ENCODE measurements at places on chromosomes 12 and 14. TPM values are rescaled to one million over a fixed set of nuclear protein-coding genes. Genes with fewer than 3 reads are reported as not detected.

GRCh38 chr12:6961695-6962284 is 8.7 kb downstream of the PHB2 start:
- no peak for DNase-seq

Gene SLC25A47
- total RNA-seq: not detected

Gene TSPAN9
- total RNA-seq: 45.3 TPM

DNA sequence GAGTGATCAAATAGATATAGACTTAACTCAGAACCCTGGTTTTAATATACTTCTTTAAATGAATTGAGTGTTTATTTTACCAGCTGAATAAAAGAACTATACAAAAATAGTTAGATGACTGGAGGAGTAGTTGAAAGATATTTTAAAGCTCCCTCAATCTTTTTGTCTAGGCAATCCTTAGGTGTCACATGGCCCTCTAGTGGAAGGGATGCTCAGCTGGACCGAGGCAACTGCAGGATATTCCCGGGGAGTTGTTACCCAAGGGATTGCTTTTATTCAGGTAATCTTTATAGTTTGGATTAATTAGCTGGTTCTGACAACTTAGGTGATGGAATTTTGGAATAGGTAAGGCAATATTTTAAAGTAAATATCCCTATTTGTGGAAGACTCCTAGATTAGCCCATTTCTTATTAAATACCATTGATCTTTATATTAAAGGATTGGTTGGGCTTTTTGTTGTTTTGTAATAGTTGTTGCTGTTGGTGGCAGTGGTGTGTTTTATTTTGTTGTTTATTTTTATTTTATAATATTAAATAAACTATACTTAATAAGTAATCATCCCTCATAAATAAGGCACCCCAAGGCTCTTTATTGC is 57.1 kb downstream of the ZDHHC17 start:
- DNase-seq: no peak

GRCh38 chr12:114875313-114875712 is 191.3 kb upstream of the TBX3 start:
- no peak for DNase-seq

- no peak for DNase-seq
These were observed 74.8 kb downstream of the ARL6IP4 start for GRCh38 chr12:123055281-123055766.

DNA sequence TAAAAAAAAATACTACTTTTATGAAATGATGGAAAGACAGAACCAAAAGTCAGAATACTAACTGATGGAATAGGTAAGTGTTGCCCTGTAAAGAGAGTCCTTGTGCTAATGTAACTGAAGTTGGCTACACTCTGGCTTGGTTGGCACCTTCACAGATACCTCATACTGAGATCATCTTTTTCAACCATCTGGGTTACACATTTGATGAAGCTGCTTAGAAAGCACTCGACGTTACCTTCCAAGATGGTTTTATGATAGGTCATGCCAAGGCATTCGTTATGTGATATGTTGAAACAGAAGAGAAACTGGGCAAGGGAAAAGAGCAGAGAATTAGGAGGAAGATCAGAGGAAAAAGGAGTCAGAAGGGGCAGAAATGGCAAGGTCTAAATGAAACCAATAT is 203.8 kb downstream of the ADAMTS20 start:
- no peak for DNase-seq

Gene GPR65
- total RNA-seq: 0.25 TPM

DNA sequence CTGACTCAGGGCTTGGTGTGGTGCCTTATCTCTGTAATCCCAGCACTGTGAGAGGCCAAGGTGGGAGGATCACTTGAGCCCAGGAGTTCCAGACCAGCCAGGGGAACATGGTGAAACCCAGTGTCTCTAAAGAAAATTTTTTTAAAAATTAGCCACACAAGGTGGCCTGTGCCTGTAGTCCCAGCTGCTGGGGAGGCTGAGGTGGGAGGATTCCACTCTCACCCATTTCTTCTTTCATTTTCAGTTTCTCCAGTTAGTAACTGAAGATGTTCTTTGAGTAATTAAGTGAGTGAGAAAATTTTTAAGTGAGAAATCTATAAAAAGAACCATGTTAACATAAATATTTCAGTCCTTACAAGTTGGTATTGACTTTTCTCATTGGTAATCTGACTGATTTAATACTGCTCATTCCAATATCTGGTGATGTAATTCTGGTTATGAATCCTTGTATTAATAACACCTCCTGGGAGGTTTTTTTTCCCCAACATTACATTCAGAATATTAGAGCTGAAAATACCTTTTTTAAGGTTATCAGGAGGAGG is 6.1 kb downstream of the METTL3 start:
- DNase-seq: no peak

- DNase-seq: no peak
These were observed 172.7 kb downstream of the ANO6 start for GRCh38 chr12:45388545-45388944.

GRCh38 chr12:1706632-1706980 is 15.7 kb downstream of the ADIPOR2 start:
- no peak for DNase-seq

Gene SYNJ2BP
- 14.5 TPM for total RNA-seq

- no peak for DNase-seq
These were observed 104.7 kb upstream of the SLCO1B1 start for GRCh38 chr12:21026302-21026701.

Gene ENDOU
- total RNA-seq: 12.6 TPM

DNA sequence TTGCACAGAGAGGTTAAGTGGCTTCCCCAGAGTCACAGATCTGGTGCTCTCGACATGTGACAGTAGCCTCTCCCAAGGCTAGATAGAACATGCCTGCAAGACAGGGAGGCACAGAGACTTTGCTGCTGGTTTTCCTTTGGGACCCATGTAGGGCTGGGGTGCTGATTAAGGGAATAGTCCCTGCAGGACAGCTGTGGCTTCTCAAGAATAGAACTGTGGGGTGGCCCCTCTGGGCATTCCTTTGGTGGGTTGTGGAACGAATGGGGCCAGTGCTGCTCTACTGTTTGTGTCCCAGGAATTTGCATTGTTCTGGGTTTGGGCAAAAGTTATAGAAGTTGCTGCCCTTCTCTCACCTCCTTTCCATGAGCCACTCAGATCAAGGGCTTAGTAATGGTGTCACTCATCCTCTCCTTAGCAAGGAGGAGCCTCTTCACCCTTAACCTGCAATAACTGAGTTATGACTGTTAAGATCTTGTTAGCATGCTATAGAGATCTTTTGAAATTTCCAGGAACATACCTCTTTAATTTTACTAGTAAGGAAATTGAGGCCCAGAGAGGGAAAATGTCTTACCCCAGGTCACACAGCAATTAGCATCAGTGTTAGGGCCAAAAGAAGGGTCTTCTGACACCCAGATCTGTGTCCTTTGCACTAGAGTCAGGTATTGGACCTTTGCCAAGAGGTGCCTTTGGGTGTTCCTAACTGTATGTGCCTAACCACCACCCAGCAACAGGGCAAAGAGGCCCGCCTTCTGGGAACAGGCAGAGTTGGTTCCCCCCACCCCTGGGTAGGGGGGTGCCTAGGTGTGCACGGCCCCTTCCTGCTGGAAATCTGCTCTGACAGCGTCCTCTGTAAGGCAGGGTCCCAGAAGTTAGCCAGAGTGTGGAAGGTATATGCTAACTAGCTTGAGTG is 31.4 kb downstream of the CD9 start:
- no peak for DNase-seq

- peak; percentile 31 for DNase-seq
These were observed 4.1 kb upstream of the SERPINA1 start for GRCh38 chr14:94392510-94392935.

GRCh38 chr12:78494911-78495310 is 369.7 kb upstream of the SYT1 start:
- DNase-seq: no peak

DNA sequence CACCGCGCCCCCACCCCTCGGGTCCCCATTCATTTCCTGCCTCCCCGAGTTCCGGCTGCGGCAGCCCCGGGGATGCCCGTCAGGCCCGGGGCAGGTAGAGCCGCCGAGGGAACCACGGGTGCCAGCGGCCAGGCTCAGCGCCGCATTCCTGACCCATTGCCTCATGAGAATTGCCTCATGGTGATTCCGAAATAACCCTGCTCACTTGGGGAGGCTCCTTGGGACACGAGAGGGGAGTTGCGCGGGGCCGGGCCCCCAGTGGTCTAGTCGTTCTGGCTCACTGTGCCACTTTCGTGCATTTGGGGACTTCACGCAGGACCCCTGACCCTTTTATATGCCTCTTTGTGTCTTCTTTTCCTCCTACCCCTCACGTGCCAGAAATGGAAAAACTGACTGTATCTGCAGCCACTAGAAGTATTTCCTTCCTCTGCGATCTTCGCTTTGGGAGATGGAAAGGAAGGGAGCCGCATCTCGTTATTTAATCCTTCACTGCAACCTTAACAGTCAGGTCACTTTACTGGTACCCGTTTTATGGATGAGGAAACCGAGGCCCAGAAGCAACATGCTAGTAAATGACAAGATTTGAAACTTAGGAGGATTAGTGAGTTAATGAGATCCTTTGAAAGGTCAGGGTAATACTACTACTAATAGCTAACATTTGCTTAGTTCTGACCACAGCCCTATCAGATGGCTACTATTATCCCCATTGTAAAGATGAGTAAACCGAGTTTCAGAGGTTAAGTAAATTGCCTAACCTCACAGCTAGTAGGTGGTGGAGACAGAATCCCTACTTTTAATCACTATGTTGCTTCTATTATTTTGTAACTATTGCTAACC is 768 bp downstream of the PTPN11 start:
- peak; percentile 94 for DNase-seq

DNA sequence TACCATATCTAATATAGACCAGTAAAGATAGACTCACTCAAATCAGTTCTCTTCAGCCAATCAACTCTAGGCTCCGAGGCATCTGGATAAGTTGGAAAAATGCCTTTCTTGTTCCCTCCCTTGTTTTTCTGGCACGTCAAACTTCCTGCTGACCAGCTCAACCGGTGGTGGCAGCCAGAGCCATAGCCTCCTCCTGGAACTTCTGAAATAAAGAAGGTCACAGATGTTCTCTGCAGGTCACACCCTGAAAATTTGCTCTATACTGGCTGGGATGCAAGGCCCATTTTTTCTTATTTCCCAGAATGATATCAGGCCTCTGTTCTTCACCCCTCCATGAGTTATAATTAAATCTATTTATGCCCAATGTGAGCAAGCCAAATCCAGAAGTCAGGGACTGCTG is 81.9 kb downstream of the BMP4 start:
- DNase-seq: peak; percentile 49

DNA sequence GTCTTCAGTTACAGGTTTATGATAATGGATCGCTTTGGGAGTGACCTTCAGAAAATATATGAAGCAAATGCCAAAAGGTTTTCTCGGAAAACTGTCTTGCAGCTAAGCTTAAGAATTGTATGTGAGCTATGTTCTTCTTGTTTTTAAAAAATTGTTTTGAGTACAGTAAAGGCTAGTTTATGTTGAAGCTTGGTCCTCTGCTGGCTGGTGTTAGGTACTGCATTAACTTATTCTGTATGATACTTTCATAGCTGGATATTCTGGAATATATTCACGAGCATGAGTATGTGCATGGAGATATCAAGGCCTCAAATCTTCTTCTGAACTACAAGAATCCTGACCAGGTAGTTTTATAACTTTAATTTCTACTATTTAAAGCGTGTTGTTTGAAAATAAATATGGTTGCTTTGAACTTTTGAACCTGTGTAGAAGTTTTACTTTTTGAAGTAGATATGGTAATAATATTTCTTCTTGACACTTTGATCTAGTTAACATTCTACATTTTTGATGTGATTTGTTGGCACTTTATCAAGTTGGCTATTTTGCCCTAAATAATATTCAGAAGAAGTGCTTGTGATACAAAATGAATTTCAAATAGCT is 55.7 kb downstream of the VRK1 start:
- no peak for DNase-seq

- no peak for DNase-seq
These were observed 82.6 kb upstream of the HMGA2 start for GRCh38 chr12:65741656-65742017.

GRCh38 chr12:130456375-130457199 is 118.9 kb downstream of the PIWIL1 start:
- no peak for DNase-seq

- DNase-seq: no peak
These were observed 68.6 kb upstream of the RESF1 start for GRCh38 chr12:31890295-31891285.

GRCh38 chr12:89875225-89875624 is 166.6 kb upstream of the ATP2B1 start:
- no peak for DNase-seq

GRCh38 chr12:31234955-31235867 is 90.7 kb downstream of the SINHCAF start:
- no peak for DNase-seq

DNA sequence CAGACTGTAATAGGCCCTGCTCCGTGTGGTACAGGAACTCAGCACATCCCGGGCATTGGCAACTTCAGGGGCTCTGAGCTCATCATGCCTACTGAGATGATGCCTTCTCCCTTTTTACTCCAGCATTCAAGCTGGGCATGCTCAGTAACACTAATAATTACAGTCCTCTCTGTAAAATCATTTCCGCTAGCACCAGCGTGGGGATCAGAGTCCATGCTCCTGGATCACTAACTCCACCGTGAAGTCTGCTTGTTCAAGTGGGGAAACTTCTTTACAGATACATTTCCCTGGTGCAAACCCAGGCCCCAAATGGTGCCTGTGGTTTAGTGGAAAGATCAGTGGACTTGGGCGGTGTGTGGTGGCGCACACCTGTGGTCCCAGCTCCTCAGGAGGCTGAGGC is 16.7 kb downstream of the CLSTN3 start:
- DNase-seq: no peak

GRCh38 chr12:109861689-109862314 is 18.5 kb downstream of the GLTP start:
- no peak for DNase-seq

GRCh38 chr12:104022786-104023185 is 27.2 kb downstream of the GLT8D2 start:
- no peak for DNase-seq

DNA sequence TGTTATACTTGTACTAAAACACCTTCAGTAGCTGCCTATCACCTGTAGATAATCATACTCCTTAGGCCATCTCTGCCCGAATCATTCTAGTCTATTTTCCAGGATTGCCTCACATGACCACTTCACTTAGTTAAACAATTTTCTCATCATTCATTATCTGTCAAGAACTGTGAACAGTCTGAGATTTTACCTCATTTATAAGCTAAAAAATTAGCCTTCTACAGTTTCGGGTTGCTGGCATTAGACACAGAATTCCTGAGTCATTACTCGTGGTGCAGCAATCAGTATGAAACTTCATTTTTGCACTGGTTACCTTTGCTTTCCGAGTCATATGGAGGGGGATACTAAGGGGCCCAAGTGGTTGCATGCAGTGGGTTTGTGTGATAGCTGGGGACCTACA is 57.6 kb upstream of the OTOGL start:
- DNase-seq: no peak

- no peak for DNase-seq
These were observed 186.3 kb downstream of the ALG10 start for GRCh38 chr12:34208331-34209258.
